ENCODE measurements at places on chromosomes 13 and 19.

GRCh38 chr13:100917011-100917410 lies 242.4 kb upstream of the TMTC4 start:
- no peak for DNase-seq

- DNase-seq, result no peak
These were observed 545 bp upstream of the ISYNA1 start for GRCh38 chr19:18438331-18439024.

DNA sequence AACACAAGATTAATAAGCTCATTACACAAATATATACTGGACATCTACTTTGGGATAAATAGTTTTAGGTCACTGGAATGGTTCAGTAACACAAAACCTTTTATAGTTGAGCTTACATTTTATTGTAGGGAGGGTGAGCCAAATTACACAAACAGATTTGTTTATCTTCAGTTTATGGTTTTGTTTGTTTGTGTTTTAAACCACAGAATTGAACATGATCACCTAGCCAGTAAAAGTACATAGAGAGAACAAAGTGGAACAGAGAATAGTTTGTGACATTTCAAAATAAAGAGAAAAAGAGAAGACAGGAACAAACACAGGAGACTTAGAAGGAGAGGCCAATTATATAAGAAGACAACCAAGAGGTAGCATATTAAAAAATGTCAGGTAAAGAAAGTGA lies 1930.2 kb upstream of the PCDH20 start:
- no peak for DNase-seq

DNA sequence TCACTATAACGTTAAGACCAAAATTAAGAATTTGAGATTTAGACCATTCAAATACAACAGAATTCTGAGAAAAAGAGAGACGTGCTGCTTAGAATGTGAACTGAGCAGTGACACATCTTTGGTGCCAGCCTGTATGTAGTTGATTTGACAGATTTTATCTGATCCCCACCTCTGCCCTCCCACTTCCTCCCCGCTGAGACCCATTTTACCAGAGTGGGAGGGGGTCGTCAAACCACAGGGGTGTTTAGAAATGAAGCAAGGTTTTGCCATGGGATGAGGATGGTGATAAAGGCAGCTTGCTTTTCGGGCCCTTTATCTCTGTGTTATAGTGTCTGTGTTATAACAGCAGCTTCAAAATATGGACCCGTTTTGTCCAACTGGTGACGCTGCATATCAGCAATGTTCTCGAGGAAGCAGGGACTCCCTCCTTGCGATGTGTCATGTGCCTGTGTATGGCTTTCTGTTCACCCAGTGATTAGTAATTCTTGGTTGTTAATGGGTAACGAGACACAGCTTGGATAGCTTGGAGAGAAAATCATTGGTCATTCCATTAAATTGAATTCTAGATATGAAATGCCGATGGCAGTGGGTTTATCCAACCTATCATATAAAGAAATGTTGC lies 125.0 kb downstream of the HS6ST3 start:
- no peak for DNase-seq

- no peak for DNase-seq
These were observed 1406.4 kb downstream of the UQCRFS1 start for GRCh38 chr19:27806471-27807070.

DNA sequence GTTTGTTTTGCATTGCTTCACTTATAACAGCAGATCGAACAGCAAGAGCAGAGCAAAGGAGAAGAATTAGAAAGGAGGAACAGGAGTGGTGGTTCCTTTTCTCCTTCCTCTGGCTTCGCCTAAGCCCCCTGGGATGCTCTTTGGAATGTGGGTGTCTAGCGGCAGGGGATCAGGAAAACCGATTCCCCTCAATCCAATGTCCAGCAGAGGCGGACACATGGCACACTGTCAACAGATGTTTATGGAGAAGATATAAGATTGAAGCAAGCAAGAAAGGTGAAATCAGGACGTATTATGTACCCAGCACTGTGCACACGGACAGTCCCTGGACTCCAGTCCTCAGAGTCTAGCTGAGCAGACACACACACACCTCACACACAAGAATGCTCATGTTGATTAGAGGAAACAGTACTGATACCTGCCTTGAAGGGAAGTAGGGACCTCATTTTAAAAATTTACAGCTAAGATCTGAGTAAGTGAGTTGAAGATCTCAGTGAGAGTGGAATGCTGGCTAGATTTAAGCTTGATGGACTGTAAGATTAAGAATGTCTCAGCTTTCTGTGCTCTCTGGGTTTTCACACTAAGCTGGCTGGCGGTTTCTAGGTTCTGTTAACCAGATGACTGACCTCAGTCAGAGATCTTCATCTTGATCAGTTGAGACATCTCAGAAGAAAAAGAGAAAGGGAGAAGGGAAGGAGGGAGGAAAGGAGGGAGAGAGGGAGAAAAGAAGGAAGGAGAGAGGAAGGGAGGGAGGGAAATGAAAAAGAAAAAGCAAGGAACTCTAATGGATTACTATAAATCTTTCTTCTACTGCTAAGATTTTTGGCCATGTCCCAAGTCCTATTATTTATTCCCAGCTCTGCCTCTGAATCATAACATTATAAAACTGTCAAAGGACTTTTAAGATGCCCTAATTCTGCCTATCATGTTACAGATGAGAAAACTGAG lies 44.8 kb downstream of the FLT1 start:
- DNase-seq, result no peak

DNA sequence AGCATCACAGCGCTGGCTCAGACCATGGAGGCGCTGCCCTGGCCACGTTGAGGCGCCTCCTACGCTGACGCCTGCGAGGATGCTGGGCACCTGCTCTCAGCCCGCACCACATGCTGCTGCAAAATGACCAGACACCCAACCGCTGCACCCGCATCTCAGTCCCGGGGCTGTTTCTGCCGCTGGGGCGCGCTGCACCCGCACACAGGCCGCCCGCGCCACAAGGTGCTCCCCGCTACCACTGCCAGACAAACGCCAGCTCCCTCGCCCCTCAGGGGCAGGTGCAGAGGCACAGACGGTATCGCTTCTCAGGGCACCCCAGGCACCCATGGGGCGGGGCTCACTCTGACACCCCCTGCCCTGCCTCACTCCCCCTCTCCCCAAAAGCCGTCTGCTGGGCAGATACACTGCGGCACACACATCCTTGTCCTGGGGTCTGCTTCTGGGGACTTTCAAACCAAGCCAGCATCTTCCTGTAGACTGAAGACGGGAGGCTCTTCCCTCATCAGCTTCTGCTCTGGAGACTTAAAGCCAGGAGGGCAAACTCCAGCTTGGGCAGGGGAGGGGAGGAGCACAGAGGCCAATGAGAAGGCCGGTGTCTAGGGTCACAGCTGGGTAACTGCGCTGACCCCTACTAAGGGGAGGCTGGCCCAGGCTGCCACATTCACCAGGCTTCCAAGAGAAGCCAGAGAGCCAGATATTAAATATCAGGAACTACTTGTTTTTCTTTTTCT lies 16.3 kb downstream of the CHERP start:
- no peak for DNase-seq

- no peak for DNase-seq
These were observed at the start of gene KEAP1 for GRCh38 chr19:10503002-10503789. Gene KEAP1 (minus strand): TSS chr19:10503356. CDS start chr19:10500033, 3,323 bp downstream.

DNA sequence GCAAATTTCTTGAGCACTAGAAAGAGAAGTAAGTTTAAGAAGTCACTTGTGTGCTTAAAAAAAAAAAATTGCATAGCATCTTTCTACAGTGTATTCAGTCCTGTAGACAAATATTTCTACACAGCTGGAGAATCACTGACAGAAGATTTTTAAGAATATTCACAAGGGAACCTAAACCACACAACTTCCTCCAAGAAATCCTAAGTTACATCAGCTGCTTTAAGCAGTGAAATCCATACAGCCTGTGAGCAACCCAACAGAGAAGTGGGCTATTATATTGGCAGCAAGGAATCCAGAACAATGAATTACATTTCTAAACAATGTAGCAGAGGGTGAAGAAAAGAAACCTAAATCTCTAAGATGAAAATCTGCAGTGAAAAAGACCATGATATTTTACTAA lies 1.5 kb downstream of the DOCK9 start:
- no peak for DNase-seq

- DNase-seq, result no peak
These were observed 30.8 kb downstream of the PIN1 start for GRCh38 chr19:9865732-9866501.

Measured in cortex of kidney (tissue), 1 donor.